ENCODE measurements at places on chromosomes 1 and 21.

DNA sequence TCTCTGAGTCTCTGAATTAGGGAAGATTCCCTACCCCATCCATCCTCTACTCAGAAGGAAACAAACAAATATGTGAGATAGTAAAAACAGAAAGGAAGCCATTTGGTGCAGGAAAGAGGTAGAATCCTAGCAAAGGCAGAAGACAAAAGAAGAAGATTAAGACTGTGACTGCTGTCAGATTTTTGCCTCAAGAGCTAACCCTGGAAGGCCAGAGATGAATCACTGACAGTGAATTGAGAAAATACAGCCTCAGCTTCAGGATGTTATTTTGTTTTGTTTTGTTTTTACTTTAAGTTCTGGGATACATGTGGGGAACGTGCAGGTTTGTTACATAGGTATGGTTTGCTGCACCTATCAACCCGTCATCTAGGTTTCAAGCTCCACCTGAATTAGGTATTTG lies 31.7 kb downstream of the DSTYK start:
- DNase-seq: no peak

DNA sequence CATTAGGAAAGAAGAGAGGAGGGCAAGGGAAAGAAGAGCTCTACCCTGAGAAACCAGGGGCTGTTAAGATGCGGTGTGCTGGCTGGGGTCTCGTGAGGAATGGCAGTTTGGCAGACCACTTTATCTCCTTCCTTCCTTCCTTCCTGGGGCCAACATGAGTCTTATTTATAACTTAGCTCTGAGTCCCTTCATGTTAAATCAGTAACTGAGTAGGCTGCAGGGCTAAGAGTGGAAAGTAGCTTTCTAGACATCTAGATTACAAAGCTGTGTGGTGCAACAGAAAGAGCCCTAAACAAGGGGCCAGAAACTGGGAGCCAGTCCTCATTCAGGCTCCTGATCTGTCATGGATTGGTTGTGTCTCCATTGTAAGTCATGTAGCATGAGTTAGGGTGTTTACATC lies 135.4 kb upstream of the DUSP10 start:
- DNase-seq: no peak

DNA sequence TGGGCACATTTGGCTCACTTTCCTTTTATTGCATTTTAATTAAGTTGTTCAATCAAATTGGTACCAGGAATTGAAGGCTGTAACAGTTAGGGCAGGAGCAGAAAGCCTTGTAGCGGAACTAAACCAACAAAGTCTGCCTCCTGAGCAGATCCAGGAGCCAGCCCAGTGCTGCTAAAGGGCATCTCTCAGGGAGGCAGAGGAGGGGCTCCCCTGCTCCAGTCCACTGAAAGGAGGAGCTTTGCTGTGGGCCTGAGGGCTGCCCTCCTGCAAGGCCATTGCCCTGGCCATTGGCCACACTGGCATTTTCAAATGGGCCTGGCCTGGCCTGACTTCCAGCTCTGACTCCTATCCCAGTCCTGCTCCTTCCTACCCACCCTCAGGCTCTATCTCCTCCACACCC lies 3.7 kb upstream of the TRABD2B start:
- DNase-seq: peak; percentile 41

DNA sequence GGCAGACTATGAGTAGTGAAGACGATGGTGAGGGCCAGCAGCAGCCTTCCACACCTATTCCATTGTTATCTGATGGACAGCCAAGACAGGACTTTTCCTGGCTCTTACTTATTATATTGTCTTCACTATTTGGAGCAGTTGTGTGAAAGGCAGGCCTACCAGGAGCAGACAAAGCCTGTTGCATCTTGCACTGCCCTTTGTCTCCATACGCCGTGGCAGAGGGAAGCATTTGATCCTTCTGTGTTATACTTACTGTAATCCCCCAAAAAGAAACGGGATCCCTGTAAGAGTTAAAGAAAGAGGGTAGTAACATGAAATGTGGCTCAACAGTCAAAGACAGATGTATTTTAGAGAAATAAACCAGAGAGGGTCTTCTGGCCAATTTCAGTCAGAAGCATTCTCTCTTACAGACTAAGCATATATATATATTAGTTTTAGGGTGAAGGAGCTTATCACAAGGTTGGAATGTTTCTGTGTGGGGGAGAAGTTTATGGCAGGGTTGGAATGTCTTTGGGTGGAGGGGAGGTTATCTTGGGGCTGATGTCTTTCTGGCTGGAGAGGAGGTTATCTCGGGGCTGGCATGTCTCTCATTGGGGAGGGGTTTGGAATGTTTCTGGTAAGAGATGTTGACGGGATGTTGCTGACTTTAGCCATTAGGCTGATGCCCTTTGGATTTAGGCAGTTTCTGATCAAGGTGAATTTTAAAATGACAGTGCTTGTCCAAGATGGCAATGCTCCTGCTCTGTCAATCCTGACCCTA lies 23.4 kb upstream of the HSD3B1 start:
- peak; percentile 48 for DNase-seq

DNA sequence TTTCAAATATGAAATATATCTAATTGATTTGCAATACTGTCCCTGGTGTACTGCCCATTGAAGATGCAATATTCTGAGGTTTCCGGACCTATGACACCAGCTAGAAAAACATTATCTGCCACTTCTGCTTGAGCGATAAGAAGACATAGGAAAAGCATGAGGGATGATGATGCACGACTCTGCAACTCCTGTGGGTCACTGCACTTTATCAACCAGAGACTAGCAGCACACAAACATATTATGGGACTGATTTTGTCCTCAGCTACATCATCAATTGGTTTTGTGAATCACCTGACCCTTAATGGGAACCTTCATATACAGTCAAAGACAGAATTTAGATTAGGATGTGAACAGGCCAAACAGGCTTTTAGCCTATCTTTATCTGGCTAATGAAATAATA lies 13.8 kb upstream of the KCNA3 start:
- no peak for DNase-seq

DNA sequence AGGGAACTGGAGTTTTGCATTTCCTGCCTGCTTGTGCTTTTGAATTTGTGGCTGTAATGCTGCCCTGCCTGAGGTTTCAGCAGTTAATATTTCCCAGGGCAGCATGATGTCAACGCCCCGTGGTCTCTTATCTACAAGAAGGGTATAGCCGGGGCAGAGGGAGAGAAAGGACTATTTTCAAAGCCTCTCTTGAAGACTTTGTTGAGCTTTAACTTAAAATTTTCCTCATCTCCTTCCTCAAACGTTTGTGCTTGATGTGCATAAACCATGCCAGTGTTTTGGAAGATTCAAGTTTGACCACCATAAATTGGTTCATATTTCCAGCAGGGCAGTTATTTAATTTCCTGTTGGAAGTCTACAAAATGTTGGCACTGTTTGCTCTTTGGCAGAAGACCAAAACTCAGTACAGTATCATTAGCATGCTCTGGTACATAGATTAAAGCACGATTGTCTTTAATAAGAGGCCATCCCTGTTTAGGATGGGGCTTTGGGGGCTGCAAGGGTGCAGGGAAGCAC lies 43.4 kb downstream of the ROR1 start:
- DNase-seq: no peak

DNA sequence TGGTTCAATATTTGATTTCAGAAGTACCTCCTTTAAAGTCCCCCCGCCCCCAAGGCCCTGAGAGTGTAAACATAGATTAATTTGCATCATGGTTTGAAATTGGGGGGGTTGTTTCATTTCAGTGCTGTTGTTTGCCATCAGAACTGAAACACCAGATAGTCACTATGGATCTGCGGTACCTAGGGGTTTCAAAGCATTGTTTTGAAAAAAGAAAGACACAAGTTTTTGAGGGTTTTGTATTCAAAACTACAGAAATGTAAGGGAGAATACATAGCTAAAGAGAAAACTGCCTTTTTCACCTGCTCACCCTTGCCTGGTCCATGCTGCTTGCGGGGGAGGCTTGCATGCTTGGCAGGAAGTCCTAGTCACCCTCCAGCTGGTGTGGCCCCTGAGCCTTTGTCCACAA lies 59.3 kb downstream of the ACP6 start:
- DNase-seq: no peak

DNA sequence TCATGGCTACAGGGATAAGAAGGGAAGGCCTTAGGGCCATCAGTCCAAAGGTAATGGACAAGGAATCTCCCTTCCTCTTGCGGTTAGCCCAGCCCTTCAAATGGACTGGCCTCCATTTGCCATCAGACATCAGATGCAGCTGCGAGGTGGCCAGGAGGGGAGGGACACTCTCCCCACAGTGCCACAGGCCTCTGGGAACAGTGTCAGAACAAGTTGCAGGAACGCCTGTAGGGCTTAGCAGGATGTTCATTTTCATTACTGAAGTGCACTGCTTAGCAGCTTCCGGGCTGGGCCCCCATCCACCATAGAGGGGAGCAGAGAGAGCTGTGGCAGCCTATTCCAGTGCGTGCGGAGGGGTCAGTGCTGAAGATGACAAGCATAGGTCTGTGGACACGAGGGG lies 127.5 kb downstream of the GALNT2 start:
- no peak for DNase-seq

DNA sequence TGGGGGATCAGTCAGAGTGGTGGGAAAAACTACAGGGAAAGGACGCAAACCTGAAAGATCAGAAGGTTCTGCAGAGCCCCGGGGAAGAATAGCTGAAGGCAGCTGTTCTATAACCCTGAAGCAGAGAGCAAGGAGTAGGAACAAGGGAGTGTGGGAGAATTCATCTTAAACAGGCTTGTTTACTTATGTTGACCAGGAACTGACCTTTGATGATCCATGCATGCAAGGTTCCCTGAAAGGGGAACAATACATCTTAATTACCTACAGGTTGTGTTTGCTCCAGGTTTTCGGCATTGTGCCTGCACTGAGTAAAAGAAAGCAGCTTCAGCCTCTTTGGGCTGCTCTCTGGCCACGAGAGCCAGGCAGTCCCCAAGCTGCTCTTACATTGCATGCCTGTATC lies 18.7 kb upstream of the FAM43B start:
- DNase-seq: no peak

All from endodermal cell (in vitro differentiated cells).